ENCODE measurements at places on chromosomes 5 and 9.

DNA sequence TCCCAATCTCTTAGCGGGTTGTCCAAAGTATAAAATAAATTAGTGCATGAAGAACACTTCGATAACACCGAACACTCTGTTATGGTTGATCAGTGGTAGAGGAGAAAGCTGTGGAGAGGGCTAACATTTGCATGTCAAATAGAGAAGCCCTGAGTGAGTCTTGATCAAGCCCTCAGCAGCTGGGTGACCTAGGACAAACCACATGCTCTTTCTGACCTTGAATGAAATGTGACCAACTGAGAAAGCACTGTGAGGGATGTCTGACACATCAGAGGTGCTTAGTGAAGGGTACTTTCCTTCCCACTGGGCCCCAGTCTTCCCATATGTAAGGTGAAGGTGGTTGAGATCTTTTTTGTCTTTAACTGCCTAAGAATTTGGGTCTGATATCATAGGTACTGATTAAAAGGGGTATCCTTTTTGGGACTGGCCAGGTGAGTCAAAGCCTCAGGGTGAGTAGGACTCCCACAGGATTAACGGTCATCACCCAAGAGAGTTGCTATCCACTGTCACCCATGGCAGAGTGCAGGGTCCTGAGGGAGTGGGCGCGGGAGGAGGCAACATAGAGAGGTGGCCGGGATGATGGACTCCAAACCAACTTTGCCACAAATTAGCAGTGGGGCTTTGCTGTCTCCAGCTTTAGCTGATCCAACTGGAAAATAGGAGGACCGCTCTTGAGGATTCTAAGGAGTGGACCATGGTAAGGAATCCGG is 53.5 kb downstream of the KIF4B start:
- no peak for DNase-seq

DNA sequence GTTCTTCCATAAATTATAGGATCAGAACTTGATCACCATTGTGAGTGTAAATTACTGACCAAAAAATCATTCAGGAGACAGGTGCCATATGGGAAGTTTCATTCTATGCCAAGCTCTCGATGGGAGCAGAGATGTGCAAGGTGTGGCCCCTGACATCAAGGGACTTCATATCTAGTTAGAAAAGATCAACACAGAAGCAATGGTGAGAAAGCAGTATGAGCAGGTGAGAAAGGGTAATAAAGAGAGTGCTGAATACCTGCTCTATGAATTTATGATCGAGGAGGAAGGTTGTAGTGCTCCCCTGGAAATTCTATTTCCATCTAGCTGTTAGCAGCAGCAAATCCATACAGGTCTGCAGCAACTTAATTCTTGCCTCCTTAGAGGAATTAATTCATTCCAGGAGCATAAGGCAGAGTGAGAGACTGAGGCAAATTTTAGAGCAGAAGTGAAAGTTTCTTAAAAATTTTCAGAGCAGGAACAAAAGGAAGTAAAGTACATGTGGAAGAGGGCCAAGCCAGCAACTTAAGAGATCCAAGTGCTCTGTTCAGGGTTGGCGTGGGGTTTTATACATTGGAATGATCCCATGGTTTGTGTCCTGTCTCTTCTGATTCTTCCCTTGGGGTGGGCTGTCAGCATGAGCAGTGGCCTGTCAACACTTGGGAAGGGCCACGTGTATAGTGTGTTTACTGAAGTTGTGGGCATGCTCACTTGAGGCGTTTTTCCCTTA is 181.8 kb downstream of the SAXO1 start:
- no peak for DNase-seq

GRCh38 chr9:121662359-121662758 is 10.9 kb downstream of the DAB2IP start:
- no peak for DNase-seq

DNA sequence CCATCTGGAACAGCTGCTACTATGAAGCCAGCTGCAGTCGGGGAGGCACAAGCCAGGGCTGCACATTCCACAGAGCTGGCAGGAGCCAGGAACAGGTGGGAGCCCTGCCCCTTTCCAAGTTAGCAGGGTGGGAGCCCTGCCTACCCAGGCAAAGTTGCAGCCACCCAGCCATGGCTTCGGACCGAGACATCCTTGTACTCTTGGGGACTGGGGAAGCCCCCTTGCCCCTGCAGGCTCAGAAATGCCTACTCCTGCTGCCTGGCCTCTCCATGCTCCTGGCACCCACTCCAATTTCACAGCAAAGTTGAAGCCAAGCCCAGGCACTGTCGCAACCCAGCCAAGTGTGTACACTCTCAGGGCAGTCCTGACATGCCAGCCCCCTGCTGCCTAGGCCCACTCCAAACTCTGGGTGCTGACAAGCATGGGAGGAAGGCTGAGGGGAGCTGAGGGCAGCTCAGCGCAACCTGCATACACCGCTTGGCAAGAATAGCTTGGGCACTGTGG is 165.1 kb downstream of the RNF180 start:
- DNase-seq = no peak

- no peak for DNase-seq
These were observed 7.4 kb downstream of the CER1 start for GRCh38 chr9:14715102-14715501.

DNA sequence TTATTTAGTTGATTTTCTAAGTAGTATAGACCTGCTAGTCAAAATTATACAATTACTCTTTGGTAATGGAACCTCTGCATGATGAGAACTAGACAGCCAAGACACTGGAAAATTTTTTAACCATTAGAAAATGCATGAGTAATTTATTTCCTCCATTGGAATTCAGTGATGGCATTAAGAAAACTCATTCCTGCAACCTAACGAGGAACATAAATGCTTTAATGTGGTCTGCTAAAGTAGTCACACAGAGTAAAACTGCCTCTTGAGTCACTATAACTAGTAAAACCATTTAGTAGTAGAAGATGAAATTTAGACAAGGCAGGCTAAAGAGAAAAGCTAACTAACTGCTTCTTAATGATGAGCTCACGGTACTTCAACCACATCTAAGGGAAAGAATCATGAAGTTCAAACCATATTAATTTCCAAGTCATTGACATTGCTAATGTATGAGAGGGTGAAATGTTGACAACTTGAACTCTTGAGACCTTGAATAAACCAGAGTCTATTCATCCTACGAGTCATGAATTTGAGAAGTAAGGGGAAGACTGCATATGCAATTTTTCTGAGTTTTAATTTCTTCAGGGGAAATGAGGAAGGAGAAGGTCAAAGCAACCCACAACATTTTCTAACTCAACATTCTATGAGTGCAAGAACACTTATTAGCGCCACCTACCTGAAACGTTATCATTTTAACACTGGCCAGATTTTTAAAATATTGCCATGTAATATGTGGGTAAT is 74.4 kb downstream of the GLIS3 start:
- peak; percentile 41 for DNase-seq

DNA sequence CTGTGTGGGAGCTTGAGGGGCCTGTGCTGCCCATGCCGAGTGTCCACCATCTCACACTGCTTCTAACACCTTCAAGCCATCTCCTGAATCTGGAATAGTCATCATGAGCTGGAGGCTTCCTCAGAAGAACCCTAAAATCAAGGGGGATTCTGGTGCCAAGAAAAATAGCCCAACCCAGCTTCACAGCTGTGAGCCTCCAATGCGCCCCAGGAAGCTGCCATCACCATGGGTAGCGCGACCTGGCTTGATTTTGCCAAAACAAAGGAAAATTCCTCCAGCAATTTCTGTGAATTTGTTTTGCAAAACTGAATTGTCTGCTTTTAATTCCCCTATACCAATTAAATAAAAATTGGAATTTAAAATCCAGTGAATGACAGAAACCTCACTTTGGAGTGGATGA is 6.2 kb upstream of the TIFAB start:
- DNase-seq = no peak

DNA sequence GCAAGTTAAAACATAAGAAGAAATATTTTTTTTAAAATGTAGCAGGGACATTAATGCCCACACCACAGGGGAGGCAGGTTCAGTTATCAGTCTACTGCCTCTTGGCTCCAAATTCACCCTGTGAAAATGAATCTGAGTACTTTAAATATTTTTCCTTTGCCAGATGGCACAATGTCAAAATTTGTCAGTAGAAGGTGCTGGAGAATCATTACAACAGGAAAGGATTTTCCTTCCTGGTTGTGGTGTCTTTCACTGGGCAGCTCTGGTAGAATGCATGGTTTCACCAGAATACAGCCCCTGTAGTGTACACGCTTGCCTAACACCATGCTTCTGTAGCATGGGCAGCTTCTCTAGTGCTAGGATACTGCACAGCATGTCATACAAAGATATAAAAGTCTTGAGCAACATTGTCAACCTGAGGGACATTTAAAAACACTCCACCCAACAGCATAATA is 9.7 kb upstream of the SREK1 start:
- no peak for DNase-seq

DNA sequence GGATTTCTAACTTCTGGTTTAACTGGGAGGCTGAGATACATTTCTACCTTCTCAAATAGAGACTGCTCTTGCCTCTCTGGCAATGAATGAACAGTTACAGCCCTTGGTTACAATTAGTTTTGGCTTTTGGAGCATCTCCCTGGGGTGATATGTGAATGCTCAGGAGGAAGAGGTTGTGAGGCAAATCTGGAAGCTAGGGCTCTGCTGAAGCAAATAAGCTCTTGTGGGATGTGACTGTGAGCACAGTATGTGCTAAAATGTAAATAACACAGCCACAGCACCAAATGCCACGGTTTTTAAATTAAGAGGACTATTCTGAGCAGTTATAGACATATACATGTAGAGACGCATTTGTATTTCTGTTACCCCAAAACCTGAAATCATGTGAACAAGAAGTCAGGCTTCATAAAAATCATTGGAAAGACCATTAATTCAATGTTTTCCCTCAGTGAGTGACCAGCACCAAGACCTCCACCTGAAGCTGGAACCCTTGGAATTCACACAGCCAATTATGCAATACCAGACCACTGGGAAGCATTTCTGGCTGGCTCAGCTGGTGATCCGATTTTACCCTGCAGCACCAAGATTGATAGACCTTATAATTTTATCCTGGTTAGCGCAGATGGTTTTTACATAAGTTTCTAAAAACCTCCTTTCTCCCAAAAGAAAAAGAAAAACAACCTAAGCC is 3.0 kb upstream of the SLC44A1 start:
- no peak for DNase-seq

DNA sequence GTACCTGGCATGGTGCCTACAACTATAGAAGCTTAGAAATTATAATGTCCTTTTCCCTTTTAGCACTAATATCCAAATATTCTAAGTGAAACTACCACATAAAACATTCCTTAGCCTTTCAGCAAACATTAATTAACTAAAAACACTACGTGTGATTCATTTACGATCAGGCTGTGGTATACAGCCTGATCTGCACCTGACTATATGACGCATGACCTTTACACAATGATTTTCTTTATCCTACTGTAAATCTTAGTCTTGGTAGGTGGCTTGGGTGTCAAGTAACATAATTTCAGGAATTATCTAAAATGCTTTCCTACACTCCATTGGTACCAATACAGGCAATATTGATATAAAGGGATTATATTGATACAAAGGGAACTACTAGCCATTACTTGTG is 686.7 kb downstream of the DTWD2 start:
- no peak for DNase-seq

- DNase-seq = no peak
These were observed 3.4 kb downstream of the IL13 start for GRCh38 chr5:132661231-132662003.

DNA sequence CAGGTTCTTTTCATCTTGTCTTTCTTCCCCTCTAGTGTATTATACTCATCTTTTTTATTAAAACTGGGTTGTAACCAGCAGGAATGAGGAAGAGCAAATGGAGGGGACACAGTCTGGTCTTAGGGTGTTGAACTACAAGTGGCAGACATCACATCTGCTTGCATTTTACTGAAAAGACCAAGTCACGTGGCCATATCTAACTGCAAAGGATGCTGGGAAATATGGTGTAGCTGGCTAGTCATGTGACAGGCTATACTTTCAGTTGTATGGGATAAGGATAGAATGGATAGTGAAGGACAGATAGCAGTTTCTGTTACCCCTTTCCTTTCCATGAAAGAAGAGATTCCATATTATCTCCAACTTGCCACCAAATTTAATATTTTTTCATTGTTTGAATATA is 13.0 kb upstream of the FGD3 start:
- no peak for DNase-seq

GRCh38 chr5:36576721-36577120 is 29.7 kb upstream of the SLC1A3 start:
- DNase-seq = no peak

DNA sequence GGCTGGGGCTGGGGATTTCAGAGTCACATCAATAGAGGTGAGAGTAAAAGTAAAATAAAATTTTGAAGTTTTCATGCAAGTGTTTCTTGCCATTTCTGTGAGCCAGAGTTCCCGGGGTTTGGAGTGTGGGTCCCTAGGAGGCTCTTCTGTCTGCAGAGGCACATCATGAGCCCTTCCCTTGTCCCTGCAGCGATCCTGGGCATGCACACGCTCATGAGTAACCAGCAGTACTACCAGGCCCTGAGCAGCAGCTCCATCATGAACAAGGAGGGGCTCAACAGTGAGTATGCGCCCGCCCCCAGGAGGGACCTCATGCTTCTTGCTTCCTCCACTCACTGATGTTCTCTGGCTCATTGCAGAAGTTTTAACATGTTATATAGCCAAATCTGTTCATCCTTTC is 61.1 kb downstream of the TMOD1 start:
- no peak for DNase-seq

DNA sequence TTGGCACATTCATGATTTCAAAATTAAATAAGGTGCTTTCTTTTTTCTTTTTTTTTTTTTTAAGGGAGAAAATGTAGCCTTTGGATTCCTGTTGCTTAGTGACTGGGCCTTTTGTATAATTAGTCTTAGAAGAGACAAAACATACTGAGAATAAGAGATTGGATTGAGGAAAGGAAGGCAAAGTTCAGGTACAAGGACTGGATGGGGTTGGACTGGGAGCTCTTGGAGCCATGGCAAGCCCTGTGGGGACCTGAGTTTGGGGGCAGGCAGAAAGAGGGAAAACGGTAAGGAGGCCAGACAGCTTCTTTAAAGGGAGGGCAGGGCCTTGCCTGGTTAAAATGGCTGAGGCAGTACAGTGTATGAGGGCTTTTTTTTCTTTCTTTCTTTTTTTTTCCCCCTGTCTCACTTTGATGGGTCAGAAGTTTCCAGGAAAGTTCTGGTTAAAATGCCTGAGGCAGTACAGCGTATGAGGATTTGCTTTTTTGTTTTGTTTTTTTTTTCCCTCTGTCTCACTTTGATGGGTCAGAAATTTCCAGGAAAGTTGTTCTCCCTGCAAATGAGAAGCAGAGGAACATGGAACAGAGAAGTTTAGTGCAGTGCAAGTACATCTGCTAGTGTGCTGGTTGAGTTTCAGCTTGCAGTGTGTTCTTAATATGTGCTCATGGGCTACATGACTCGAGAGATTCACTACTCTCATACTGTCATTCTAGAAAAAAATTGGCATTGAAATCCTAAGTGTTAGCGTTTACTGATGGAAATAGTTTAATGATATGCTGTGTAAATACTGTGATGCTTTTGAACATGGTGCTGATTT is 16.8 kb downstream of the SNX18 start:
- DNase-seq = no peak

- no peak for DNase-seq
These were observed 27.5 kb downstream of the SLC46A2 start for GRCh38 chr9:112863214-112863613.

GRCh38 chr5:73815631-73816030 is 189.6 kb downstream of the ARHGEF28 start:
- DNase-seq = no peak
